Left kidney (tissue), 8 donors: ENCODE measurements at places on chromosomes 16 and 17.

DNA sequence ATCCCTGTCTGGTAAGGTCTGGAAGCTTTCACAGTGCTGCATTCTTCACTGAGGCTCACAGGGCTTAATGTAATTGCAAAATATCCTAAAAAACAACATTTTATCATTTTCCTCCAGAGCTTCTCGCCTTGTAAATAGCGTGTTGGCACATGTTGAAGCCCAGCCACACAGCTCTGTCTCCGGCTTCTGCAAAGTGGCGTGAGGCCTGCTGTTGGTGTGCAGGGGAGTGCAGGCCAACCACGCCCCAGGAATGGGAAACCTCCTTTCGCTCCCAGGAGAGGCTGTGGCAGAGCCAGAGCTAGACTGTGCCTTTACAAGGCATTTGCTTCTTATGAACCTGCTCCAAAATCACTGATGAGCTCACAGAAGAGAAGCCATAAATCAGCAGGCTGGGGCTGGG, 248.2 kb upstream of the MAF start:
- no peak for DNase-seq

- no peak for DNase-seq
These were observed 127.5 kb downstream of the HS3ST3A1 start for GRCh38 chr17:13474073-13474800.

DNA sequence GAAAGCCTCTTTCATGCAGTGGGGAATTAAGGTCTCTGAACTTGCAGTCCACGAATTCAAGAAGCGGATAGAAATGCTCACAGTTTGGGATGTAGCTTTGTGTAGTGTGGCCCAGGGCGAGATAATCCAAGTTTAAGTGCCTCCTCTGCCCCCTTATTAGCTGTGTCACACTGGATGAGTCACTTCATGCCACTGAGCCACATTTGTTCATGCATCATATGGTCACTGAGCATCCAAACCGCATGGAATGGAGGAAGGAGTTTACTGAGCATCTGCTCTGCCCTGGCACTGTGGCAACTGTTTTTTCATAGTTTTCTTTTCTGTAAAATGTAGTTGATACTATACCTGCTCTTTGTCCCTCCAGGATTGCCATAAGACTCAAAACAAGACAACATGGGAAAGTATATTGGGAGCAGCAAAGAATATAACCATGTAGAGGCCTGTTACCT, 15.1 kb upstream of the DHX8 start:
- DNase-seq, result no peak

DNA sequence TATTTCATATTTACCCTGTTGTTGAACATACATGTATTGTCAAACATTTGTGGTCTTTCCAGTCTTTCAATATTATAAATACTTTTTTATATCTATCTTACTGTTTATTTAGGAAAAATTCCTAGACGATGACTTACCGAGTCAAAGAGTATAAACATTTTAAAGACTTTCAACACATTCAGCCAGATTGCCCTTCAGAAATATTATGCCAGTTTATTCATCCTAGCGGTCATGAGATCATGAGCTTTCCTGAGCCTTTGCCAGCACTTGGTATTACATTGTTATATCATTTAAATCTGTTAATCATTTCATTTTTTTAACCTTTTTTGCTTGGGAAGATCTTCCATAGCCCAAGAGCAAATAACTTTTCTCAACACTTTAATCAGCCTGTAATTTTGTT, 197.4 kb downstream of the SPECC1 start:
- DNase-seq, result no peak

GRCh38 chr16:55257966-55258613, 65.9 kb upstream of the IRX6 start:
- peak; percentile 57 for DNase-seq

- DNase-seq, result no peak
These were observed 3.8 kb downstream of the CIITA start for GRCh38 chr16:10880594-10881452.

DNA sequence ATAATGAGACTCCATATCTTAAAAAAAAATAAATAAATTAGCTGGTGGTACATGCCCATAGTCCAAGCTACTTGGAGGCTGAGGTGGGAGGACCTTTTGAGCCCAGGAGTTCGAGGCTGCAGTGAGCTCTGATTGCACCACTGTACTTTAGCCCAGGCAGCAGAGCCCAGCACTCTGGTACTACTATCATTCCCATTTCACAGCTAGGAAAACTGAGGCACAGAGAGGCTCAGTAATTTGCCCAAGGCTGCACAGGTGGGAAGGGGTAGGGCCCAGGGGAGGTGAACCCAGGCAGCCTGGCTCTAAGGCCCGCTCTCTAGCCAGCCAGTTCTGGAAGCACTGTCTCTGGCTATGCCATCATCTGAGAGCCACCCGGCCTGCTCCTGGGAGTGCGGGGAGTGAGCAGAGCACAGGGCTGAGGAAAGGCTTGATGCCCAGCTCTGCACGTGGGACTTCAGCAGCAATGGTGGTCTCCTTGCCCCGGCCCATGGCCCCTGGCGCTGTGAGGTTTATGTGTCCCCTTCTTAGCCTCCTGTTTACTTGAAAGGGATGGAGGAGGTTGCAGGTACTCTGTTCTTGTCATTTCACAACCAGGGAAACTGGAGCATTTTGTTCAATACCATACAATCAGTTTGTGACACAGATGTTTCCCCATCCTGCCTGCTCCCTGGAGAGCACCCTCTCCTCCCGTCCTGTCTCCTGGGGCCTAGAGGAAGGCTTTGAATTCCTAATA, 222.3 kb downstream of the KATNIP start:
- no peak for DNase-seq

DNA sequence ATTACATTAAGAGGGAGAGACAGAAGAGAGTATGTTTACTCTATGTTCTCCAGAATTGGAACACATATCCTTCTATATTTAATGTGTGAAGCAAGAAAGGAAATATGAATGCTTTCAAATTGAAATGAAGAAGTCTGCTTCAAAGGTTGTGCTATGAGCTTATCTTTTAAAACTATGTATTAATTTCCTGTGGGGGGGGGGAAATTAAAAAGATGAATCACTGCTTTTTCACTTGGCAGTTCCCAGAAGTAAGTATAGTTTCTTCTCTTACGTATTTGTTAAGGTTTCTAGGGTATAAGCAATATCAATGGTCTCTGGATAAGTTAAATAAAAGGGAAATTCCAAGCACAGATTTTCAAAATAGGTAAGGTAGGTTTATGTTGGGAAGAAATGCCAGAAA, 7.0 kb downstream of the TERF2 start:
- DNase-seq, result no peak
